ENCODE measurements at places on chromosomes 16 and 17.

DNA sequence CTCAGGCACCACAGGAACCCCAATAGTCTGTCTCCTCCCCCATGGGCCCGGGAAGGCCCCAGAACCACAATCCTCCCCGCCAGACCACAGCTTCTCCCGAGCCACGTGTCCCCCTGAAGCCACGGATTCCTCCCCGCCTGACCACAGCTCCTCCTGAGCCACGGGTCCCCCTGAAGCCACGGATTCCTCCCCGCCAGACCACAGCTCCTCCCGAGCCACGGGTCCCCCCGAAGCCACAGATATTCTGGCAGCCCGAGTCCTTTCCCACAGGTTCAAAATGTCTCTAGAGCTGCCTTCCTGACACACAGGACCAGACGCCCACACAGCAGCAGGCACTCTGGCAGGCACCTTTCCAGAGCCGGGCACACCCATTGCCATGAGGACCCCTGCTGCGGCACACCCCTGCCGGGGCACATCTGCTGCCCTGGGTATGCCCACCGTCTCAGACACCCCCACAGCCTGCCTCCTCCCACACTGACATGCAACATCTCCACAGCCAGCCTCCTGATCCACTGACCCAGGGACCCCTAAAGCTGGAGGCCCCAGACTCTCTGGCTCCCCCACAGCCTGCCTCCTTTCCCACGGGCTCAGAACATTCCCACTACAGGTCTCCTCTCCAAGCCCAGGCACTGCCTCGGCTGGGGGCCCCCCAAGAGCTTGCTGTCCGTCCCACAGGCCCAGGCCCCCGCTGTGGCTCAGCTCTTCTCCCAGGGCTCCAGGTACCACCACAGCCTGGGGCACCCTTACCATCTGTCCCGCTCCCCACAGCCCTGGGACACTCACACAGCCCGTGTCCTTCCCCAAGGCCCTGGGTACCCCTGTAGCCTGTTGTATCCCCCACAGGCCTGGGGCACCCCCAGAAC, 2.2 kb downstream of the KIAA0753 start:
- no peak for DNase-seq

GRCh38 chr16:4500272-4500671, 24.1 kb downstream of the HMOX2 start:
- no peak for DNase-seq

- no peak for DNase-seq
Measured at GRCh38 chr17:36715951-36716350, 114.6 kb downstream of the MRM1 start.

DNA sequence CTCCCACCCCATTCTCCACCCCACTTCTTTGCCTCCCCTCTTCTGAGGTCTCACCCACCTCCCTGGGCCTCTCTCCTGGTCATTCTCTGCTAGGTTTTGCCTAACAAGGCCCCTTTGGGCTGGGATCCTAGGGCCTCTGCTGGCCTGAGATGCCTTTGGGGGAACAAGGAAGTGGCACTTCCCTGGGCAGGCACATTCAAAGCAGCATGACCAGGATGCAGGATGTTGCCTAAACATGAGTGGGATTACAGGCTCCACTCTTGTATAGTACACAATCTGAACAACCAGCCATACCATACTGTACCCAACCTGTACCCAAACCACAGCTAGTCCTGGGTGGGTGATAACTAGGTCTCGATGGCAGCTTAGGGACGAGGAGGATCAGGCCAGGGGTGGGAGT, 9.0 kb downstream of the GALK1 start:
- DNase-seq, result no peak

- no peak for DNase-seq
Measured at GRCh38 chr16:2090777-2091546, 43.2 kb downstream of the TSC2 start.

GRCh38 chr16:8888951-8889892, 7.1 kb downstream of the LITAFD start:
- no peak for DNase-seq

DNA sequence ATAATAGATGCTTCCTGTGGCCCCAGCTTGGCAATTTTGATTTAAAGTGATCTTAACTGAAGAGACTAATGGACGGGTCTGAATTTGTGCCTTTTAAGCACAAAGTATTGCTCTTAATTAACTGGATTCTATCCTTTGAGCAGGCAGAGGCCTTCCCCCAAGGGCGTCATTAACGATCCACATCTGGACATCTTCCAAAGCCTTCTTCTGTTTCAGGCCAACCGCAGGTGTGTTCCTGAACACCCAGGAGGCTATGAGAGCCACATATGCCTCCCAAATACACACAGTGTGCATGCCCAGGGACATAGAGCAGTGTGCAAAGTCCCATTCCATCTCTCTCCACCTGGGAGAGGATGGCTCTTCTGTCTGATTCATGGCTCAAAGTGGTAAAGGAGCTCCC, 42.3 kb downstream of the MAPT start:
- DNase-seq, result no peak

DNA sequence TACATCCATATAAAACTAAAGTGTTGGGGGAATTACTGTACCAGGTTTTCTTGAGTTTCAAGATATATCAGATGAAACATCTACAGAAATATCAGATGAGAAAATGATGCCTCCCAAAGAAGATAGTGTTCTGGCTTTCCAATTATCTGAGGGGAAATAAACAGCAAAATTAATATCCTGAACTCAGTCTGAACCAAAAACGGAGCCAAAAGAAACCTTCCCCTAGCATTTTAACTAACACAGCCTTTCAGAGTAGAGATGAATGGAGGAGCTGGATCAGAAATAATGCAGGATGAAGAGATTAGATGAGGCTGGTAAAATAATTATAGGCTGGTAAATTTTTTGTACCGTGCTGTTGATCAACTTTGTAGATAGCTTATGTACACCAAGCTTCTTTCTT, 16.2 kb downstream of the ERCC4 start:
- no peak for DNase-seq

GRCh38 chr17:76969598-76970172, 101.5 kb downstream of the MGAT5B start:
- DNase-seq, result peak; percentile 70

DNA sequence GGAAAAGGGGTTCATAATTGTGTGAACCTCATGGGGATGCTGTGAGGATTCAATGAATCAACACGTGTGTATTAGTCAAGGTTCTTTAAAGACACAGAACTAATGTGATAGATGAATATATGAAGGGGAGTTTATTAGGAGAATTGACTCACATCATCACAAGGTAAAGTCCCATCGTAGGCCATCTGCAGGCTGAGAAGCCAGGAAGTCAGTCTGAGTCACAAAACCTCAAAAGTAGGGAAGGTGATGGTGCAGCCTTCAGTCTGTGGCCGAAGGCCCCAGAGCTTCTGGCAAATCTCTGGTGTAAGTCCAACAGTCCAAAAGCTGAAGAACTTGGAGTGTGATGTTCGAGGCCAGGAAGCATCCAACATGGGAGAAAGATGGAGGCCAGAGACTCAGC, 413.4 kb downstream of the CDH13 start:
- DNase-seq, result no peak

GRCh38 chr16:79081297-79082066, 519.1 kb downstream of the MAF start:
- DNase-seq, result no peak

GRCh38 chr16:2270070-2270462, 2.1 kb upstream of the RNPS1 start:
- DNase-seq, result no peak

- no peak for DNase-seq
Measured at GRCh38 chr17:4679658-4680057, 24.3 kb downstream of the PELP1 start.

DNA sequence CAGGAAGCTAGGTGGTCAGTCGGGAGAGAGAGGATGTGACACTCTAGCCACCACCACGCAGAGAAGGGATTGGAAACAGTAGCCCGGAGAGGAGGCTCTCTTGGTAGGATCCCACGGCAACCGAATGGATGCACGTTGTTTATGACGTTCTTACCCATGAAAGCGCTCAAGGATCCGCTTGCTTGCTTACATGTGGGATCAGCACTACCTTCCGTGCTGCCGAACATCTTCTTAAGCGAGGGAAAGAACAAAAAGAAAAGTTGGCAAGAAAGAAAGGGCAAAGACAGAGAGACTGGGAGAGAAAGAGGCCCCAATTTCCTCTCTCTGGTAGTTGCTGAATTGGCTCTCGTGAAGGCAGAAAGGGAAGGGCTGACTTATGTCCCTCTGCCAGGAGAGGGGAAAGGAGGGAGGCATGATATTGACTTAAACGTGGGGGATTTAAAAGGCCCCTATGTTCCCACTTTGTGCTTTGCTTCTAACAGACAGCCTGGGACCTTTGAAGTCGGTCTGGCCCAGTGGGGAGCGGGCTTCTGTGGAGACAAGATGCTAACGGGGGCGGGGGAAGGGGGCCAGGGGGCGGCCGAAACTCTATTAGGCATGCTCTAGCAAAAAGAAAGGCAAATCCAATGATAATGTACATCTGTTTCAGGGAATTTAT, 35.4 kb downstream of the SNX20 start:
- DNase-seq, result no peak

DNA sequence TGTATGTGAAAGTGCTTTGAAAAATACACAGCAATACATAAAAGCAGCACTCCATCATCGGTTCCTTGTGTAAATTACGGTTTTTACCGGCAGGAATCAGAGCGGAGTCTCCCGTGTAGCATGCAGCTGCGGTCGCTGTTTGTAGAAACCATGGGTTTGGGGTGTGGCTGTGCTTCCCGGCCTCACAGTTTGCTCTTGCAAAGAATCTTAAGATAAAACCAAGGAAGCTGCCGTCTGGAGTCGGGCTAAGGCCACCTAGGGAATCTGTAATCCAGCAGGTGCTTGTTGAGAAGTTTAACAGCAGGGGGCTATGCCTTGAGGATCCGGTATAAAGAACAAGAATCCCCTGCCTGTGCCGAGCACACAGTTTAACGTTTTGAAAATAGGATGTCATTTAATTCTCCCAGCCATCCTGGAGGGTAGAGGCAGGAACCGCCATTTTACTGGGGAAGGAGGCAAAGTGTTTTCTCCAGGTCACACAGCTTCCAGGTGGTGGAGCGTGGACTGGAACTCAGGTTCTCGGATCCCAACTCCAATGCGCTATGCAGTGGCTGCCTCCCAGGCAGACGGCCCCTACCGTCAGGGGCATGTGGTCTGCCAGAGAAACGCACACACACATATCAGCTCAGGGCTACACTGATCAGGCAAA, 6.0 kb upstream of the TLCD3A start:
- DNase-seq, result no peak

- no peak for DNase-seq
Measured at GRCh38 chr16:50335196-50335958, 33.4 kb downstream of the BRD7 start.

DNA sequence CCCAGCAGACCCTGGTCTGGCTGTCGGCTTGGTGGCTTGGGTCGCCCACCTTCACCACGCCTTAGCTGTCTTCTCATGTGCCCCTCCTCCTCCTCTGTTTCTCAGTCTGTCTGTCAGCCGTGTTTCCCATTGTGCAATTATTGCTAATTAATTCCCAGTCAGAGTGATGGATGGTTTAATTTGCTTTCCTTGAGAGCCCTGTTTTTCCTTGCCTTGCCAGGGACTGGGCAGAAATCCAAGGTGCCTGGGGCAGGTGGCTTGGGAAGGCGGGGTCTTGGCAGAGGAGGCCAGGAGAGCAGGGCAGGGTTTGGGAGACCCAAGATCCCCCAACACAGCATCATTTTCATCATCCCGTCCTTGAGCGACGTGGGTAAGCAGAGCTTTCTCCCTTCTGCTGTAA, 21.3 kb downstream of the NECAB2 start:
- no peak for DNase-seq

GRCh38 chr17:9206741-9207332, 185.5 kb downstream of the NTN1 start:
- DNase-seq, result no peak

GRCh38 chr17:1779571-1780131, 17.8 kb downstream of the SERPINF1 start:
- DNase-seq, result no peak

GRCh38 chr16:82995924-82996441, 369.2 kb downstream of the CDH13 start:
- peak; percentile 23 for DNase-seq

GRCh38 chr16:70496513-70496912, 26.8 kb downstream of the COG4 start:
- no peak for DNase-seq

- DNase-seq, result no peak
Measured at GRCh38 chr16:25785361-25785760, 93.6 kb downstream of the HS3ST4 start.

DNA sequence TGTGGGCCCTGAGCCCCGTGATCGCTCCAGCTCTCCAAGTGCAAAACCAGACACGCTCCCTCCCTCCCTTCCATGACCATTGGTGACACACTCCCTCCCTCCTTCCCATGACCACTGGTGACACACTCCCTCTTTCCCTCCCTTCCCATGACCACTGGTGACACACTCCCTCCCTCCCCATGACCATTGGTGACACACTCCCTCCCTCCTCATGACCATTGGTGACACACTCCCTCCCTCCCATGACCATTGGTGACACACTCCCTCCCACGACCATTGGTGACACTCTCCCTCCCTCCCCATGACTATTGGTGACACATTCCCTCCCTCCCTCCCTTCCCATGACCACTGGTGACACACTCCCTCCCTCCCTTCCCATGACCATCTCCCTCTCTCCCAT, 56.3 kb downstream of the LMF1 start:
- no peak for DNase-seq

DNA sequence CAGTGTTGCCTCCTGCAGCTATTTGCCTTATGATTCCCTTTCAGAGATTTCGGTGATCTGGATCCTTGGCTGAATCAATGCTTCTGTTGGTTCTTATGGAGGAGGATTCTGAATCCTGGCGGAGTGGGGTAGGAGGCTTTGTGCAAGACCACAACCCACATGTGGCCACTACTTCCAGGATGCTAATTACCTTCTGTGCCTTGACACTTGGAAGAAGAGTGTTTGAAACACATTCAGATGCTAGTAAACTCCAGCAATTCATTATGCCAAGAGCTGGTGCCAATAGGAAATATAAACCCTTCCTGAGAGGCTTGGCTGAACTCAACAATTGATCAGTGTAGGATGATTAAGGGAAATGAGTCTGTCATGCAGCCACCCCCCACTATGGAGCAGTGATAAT, 12.1 kb upstream of the NLRP1 start:
- DNase-seq, result no peak

DNA sequence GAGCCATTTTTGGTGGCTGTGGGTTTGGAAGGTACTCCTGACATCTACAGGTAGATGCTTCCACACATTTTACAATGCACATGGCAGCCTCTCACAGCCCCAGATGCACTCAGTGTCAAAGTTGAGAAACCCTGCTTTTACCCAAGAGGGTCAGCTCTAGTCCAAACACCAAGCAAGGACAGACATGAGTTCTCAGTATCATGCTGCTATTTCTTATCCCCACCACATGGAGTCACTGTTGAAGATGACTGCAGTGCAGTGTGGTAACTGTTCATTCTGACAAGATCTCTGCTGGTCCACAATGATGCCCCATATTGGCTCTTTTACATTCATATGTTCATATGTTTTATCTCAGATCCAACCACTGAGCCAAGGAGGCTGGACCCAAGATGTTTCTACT, 50.5 kb upstream of the SALL1 start:
- DNase-seq, result no peak

- no peak for DNase-seq
Measured at GRCh38 chr17:79672496-79672895, 58.2 kb upstream of the ENPP7 start.

All from NCI-H510A treated with DMSO at 0.1 percent for 48 hours (cell line).